ENCODE measurements at places on chromosomes 2 and 18.

- no peak for DNase-seq
Measured at GRCh38 chr2:178913049-178913441, 105.8 kb upstream of the TTN start.

DNA sequence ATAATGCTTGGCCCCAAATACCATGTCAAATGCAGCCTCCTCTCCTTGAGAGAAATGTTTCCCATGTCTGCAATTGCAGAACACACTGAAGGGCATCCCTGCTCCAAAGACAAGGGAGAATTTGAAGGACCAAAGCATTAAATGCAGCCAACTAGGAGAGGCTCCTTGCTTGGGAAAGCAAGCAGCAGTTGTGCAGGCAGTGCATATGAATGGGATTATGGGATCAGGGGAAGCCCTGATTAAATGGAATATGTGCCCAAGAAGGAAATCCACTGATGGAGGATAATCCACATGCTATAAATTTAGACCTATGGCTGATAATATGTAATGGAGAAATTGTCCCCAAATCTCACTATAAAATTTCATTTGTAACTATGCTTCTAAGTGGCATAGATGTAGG, 116.1 kb downstream of the NCKAP5 start:
- no peak for DNase-seq

DNA sequence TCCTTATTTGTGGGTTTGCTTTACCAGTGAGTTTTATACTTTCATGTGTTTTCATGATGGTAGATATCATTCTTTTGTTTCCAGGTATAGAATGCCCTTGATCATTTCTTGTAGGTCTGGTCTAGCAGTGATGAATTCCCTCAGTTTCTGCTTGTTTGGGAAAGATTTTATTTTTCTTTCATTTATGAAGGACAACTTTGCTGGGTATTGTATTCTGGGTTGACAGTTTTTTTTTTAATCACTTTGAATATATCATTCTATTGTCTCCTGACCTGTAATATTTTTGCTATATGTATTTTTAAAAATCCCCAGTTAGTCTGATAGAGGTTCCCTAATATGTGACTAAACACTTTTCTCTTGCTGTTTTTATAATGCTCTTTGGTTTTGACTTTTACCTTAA, 58.3 kb upstream of the GALNT3 start:
- DNase-seq: no peak

GRCh38 chr18:65975536-65975935, 224.7 kb downstream of the CDH7 start:
- DNase-seq: no peak

DNA sequence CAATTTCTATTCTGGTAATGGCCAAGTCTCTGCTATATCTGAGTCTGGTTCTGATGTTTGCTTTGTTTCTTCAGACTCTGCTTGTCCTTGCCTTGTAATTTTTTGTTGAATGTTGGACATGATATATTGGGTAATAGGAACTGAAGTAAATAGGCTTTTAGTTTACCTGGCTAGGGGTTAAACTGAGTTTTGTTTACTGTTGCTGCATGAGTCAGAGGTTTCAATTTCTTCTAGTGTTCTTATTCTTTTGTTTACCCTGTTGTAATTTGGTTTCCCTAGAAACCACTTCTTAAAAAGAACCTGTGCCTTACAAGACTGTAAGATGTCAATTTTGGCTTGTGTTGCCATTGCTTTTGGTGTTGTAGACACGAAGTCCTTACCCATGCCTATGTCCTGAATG, 285.0 kb upstream of the KCNH7 start:
- no peak for DNase-seq

DNA sequence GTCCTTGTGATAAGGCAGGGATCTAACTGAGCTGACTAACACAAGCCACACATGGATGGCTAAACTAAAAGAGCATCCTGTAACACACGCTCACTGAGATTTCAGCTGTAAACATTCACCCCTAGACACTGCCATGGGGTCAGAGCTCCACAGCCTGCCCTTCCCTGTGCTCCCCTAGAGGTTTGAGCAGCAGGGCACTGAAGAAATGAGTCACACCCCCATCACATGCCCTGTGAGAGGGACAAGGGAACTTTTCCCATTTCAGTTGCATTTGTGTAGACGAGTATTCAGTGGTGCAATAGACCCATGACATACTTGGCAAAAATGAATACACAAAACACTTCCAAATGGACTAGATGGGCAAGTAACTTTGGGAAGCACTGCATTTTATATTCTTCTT, 402.4 kb upstream of the LRRTM1 start:
- no peak for DNase-seq

- DNase-seq: no peak
Measured at GRCh38 chr2:3447789-3448317, 68.4 kb downstream of the TRAPPC12 start.

DNA sequence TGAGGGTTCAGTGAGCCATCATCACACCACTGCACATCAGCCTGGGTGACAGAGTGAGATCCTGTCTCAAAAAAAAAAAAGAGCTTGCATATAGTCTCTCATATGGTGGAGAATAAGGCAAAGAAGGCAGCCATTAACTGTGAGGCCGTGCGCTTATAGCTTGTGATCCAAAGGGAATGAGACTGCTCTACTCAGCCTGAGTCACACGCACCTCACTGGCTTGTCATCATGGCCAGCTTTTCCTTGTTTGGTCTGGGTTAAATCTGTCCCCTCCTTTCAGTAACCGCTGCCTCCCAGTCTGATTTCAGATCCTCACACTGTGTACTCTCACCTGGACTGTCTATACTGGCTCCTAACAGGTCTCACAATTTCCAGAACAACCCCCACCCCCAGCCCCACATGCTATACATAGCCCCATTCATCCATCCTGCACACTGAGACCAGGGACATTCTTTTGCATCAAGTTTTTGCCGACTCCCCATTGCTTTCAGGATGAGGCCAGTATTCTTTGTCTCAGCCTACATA, 35.3 kb upstream of the ANKRD44 start:
- DNase-seq: no peak

DNA sequence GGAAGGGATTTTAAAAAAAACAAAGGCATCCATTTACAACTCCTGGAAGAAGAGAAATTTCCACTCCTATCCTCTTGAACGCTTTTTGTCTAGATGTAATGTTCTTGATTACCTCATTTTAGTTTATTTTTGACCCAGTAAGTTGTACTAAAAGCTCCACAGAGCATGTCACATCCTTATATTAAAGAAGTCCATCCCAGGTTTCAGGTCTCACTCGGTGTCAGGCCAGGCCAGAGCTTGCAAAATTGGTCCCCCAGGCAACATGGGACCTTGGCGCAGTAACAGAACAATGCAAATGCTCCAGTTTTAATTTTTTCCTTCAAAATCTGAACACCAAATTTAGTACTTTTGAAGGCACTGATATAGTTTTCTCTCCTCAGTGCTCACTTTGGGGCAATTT, 218.4 kb upstream of the REV1 start:
- DNase-seq: no peak

GRCh38 chr2:71595569-71595968, 142.2 kb downstream of the DYSF start:
- DNase-seq: no peak

- DNase-seq: peak; percentile 25
Measured at GRCh38 chr2:189024901-189025618, 50.9 kb downstream of the COL3A1 start.

- no peak for DNase-seq
Measured at GRCh38 chr2:81648370-81648769, 1343.8 kb upstream of the LRRTM1 start.

- no peak for DNase-seq
Measured at GRCh38 chr2:127398239-127398590, 10.4 kb upstream of the MAP3K2 start.

DNA sequence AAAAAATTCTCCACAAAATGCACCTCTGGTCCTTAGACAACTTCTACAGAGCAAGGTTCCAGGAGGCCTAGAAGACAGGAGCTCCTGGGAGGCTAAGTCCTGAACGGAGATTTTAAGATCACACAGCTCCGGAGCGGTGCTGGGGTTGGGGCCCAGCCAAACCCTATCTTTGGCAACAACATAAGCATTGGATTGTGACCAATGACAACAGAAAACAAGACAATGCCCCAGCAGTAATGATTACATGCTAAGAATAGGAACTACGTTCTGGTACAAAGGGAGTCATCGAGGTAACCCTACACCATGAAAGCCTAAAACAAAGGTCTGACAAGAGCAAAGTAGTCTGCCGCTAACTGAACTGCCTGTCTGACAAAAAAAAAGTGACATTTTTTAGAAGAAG, 171.2 kb downstream of the CMPK2 start:
- no peak for DNase-seq

DNA sequence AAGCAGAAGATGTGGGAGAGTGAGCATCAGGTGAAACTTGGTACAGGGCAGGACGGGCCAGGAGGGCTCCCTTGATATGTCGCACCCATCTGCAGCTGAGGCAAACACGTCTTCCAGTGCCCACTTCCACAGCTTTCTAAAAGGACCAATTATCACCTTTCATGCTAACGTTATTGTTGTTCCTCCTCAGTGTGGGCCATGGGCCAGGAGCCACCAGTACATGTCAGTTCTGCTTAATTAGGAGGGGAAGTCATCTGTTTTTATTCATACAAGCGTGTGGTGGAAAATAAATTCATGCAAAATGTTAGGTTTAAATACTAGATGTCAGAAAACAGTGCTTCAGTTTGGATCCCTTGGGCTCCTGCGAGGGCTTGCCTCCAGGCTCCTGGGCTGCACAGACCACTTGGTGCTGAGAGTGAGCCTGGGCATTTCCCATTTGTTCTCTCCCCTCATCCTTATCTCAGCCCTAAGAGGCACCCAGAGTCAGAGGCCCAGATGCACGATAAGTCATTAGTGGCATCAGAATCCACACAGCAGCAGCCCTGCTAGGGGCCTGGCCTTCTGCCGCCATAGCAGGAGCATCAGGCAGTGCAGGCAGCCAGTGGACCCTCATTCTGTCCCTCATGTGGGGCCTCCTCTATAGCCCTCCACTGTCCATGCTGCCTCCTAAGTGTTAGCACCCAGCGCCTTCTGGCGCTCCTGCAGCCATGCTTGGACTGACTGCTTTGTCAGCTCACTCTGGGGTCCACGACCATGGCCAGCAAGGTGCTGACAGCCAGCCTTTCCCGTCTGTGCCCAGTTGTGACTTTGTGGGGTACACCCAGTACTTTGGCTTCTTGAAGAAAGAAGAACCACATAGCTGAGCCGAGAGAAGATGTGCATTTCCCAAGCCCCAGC, 539.8 kb upstream of the RAB6C start:
- no peak for DNase-seq

DNA sequence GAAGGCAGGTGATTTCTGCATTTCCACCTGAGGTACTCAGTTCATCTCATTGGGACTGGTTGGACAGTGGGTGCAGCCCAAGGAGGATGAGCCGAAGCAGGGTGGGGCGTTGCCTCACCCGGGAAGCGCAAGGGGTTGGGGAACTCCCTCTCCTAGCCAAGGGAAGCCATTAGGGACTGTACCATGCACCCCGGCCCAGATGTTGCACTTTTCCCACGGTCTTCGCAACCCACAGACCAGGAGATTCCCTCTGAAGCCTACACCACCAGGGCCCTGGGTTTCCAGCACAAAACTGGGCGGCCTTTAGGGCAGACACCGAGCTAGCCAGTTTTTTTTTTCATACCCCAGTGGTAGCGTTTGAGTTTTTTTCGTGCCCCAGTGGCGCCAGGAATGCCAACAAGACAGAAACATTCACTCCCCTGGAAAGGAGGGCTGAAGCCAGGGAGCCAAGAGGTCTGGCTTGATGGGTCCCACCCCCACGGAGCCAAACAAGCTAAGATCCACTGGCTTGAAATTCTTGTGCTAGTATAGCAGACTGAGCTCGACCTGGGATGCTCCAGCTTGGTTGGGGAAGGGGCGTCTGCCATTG, 75.9 kb upstream of the RANBP2 start:
- DNase-seq: no peak

DNA sequence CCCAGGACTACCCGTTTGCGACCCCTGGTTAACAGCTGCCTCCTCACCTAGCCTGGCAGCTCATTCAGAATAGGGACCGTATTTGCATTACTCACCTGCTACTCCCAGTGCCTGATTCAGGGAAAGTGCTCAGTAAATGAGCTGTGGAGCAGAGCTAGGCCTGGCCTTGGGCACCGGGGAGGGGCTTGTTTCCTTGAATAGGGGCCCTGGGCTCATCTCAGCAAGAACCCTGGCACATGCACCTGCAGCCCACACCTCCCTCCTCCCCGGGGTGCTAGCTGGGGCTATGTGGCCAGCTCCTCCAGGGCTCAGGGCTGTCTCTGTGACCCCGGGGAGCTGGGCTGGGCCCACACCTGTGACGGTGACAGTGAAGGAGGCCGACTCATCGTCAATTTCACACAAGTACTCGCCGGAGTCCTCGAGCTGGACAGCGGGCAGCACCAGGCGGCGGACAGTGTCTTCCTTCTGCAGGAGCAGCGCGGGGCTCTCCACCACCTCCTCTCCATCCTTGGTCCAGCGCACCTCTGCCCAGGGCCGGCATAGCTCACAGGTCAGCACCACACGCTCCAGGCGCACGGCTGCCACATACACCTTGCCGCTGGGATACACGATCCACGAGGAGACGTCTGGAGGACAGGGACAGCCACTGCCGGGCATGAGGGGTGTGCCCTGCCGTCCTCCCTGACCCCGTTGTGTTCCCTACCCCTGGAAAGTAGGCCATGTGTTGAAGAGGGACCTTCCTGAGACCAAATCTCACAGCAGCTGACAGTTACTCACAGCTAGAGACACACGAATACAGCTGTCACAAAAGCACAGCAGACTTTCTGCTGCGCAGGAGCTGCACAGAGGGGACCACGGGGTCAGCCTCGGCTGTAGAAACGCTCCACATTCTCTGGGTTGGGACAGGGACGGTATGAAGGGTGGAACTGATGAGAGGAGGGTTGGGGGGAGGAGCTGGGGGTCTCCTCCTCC, 9.0 kb downstream of the OBSL1 start:
- DNase-seq: no peak

GRCh38 chr2:107088156-107088555, 202.2 kb upstream of the ST6GAL2 start:
- no peak for DNase-seq

DNA sequence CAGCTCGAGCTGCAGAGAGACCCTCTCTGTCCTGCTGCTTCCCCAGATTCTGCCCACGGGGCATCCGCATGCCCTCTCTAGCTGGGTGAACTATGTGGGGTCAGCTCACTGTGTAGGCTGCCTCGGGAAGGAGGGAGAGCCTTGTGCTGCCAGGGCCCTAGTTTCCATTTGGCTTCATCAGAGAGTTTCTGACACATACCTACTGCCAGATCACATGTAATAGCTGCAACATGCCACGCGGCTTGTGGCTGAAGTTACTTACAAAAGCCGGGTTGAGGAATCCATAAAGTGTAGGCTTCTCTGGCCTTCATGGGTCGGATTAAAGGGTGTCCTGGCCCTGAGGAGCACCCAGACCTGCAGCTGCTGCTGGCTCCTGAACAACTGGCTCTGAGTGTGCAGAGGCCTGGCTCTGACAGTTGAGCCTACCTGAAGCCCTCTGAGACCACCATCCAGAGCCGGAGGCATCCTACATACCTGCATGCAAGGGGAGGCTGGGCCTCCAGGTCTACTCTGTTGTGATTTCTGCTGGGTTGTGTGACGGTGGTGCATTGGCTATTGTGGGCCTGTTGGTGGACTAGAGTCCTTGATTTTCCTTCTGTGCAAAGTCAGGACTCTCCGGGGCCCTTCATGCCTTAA, 130.0 kb downstream of the SH3RF3 start:
- DNase-seq: no peak

- DNase-seq: no peak
Measured at GRCh38 chr2:102585847-102586404, 33.4 kb upstream of the SLC9A2 start.

GRCh38 chr2:30255466-30256408, 24.4 kb downstream of the LBH start:
- no peak for DNase-seq

Measured in iPS DF 19.7 (cell line).